Stimulated activated CD4-positive, alpha-beta T cell treated with anti-CD3 and anti-CD28 coated beads, Interleukin-15, amount 100 ng/mL, for 48 hours (primary cell): ENCODE measurements at places on chromosomes 16 and 17.

DNA sequence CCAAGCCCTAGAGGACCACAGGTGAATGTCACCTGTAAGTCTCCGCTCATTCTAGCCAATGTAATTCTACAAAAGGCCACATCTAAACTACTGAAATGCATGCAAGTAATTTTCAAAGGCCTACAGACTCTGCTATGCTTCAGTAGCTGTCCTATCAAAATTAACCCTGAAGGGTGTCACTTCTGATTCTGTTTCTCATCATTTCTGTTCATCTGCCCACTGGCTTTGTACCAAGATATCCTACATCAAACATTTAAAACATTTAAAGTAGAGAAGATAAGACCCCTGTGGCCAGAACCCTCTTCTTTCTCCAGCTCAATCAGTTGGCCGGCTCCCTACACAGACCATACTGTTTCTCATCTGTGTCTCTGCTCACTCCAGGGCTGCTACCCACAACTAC, 21.5 kb downstream of the PHF12 start:
- DNase-seq: no peak

- DNase-seq: no peak
These were observed 254.0 kb downstream of the KATNIP start for GRCh38 chr16:27803775-27804549.

DNA sequence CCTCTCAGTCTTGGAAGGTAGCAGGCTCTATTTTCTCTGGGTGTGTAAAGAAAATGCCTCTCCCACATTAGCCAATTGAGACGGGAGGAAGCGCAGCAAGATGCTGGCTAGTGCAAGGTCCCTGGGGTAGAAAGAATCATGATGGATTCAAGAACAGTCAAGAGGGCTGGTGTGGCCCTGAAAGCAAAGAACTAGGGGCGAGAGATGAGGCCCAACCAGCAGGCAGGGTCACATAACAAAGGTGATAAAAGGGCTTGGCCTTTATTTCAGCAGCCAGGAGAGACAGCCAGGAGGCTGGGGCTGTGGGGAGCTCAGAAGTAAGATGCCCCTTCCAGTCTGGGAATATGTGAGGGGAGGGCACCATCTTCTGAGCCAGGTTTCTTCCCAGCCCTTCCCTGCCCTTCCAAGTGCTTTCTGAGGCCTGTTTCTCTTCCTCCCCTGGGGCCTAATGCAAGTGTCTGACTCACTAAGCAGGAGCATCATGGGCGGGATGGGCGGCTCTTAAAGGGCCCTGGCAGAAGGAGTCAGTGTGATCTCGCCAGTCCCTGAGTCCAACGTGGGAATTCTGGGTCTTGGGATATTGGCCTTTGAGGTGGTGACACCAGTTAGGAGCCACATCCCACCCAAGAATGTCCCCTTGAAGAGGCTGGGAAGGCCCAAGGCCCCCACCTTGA, 3.9 kb upstream of the NLRC5 start:
- no peak for DNase-seq

DNA sequence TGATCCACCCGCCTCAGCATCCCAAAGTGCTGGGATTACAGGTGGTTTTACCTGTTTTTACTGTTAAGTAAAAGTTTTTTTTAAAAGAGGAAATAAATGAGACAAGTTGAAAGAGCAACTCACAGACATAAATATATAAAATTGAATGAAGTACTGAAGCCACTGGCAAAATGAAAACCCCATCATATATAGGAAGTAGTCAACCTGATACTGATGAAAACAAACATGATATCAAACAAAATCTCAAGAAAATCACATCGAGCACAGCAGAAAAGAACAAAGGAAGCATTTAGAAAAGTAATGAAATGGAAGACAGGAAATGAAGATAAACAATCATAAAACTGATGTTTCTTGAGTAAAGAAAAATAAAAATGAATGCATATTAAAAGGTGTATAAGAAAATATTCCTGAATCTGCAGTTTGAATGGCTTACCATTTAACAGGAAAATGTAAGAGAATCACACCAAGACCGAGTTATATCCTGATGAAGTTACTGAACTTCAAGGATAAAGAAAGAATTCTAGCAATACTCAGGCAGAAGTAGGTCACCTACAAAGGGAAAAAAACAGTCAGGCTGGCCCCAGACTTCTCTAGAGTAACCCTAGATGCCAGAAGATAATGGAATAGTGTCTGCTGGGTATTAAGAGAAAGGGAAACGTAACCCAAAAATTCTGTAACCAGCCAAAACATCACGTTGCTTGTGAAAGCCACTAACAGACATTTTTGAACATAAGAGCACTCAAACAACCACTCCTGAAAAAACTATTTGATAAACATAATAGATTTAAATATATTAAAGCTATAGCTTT, 31.5 kb downstream of the UBE2G1 start:
- no peak for DNase-seq

DNA sequence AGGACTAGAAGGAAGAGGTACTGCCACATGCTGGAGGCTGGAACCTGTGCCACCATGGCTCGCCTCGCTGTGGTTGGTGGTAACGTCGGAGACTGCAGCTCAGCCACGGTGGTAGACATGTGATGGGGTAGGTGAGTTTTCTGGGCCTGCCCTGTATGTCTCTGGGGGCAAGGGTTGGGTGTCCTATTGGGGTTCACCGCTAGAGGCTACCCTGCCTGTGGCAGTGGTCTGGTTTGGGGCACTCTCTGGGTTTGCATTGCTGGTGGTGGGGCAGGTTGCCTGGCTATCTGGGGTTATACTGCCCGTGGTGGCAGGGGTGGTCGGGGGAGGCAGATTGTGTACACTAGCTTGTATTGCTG, 79.3 kb upstream of the KCNJ18 start:
- no peak for DNase-seq

- no peak for DNase-seq
These were observed 17.8 kb downstream of the GJD3 start for GRCh38 chr17:40346765-40347158.

DNA sequence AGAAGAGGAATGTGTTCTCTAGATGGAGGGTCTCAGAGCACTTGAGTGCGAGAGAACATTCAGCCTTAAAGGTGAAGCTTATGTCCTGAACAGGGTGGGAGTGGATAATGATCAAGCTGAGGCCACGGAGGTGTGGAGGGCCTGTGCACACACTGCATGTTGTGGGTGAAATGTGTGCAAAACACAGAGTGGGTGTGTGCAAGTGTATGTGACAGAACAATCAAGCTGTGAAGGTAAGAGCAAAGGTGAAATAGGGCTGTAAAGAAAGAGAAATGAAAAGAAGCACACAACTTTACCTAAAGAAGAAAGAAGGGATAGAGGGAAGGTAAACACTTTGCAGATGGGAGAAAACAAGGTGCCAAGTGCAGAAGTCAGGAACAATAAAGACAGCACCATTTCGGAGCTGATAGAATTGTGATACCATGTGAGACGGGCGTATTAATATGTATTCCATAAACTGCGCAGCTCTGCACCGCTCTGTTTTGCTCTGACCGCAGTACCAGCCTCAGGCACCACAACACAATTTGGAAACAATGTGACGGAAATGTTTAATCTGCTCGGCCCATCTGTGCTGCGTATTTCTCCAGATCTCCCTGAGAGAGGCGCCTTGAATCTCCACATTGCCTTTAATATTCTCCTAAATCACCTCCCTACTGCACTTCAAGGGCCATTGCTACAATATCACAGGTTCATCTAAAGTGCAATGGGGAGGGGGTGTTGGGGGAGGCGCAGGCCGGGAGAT, 40.6 kb downstream of the SNX11 start:
- DNase-seq: no peak

DNA sequence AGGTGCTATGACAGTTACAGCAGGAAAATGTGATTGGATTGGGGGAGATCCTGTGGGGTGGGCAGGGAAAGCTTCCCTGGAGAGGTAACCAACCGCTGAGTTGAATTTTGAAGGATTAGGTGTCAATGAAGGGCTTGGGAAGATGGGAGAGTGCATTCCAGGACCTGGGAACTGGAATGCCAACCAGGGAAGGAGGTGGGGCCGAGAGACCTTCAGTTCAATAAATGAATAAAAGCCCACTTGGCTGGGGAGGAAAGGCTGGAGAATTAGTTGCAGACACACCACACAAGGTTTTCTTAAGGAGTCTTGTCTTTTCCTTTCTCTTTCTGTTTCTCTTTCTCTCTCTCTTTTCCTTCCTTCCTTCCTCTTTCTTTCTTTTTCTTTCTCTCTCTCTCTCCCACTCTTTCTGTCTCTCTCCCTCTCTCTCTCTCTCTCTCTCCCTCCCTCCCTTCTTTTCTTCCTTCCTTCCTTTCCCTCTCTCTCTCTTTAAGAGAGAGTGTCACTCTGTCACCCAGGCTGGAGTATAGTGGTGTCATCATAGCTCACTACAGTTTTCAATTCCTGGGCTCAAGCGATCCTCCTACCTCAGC, 3.3 kb downstream of the USP43 start:
- no peak for DNase-seq

DNA sequence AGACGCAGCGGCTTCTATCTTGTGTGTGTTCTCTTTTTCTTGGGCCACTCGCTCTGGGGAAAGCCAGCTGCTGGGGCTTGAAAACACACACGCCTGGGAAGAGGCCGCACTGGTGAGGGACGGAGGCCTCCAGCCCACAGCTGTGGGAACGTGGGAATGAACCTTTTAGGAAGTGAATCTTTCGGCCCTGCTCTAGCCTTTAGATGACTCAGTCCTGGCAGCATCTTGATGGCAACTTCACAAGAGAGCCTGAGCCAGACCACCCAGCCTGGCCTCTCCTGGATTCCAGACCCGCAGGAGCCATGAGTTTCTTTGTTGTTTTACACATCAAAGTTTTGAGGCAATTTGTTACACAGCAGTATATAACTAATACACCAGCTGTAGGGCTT, 2.2 kb upstream of the PDPK1 start:
- no peak for DNase-seq

DNA sequence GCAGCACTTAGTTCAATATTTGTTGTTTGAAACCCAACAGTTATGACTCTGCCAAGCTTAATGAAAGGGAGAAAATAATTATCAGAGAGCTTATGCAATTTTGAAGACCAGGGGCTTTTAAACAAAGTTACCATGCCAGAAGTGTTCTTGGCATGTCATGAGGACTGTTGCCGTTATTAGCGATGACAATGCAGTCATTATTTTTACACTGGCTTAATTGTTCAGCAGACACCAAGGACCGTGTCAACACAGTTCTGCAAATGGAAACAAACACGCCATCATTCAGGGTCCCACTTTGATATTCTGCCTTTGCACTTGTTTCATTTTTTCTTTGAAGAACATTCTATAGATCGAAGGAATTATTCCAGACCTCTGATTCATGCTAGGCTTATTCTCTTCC, 518.5 kb downstream of the CDH13 start:
- DNase-seq: no peak

- no peak for DNase-seq
These were observed 25.8 kb upstream of the ABCC3 start for GRCh38 chr17:50608700-50609379.

GRCh38 chr16:85935974-85936760, 37.2 kb downstream of the IRF8 start:
- DNase-seq: peak; percentile 75

GRCh38 chr16:75541236-75541635, 5.3 kb upstream of the CHST5 start:
- no peak for DNase-seq

DNA sequence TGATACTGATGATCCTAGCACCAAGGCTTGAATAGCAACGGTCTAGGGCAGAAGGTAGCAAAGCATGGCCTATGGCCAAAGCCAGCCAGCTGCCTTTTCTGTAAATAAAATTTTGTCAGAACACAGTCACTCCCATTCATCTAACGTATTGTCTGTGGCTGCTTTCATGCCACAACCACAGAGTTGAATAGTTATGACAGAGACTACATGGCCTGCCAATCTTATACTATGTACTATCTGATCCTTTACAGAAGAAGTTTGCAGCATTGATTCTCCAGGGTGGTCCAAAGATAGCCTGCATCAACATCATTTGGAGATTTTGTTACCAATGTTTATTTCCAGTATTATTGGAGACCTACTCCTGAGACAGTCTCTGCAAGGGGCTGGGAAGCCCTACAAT, 19.9 kb upstream of the MMD start:
- no peak for DNase-seq

- no peak for DNase-seq
These were observed 36.8 kb upstream of the CDH3 start for GRCh38 chr16:68608330-68608729.

DNA sequence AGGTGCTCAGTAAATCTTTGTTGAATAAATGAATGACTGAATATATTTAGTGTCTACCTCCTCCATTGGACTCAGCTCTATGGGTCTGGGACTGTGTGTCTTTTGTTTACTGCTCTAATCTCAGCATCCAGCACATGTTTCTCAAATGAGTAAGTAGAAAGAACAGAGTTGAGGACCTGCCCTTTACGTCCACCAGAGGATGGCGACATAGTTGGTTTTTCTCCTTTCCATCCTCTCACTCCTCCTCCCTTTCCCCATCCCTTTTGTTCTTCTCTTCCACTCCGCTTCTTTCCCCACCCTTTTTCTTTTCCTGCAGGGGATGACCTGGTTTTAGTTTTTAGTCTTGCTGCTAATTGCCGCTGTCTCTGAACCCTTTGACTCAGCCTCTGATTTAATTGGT, 12.1 kb upstream of the CHP2 start:
- DNase-seq: no peak

DNA sequence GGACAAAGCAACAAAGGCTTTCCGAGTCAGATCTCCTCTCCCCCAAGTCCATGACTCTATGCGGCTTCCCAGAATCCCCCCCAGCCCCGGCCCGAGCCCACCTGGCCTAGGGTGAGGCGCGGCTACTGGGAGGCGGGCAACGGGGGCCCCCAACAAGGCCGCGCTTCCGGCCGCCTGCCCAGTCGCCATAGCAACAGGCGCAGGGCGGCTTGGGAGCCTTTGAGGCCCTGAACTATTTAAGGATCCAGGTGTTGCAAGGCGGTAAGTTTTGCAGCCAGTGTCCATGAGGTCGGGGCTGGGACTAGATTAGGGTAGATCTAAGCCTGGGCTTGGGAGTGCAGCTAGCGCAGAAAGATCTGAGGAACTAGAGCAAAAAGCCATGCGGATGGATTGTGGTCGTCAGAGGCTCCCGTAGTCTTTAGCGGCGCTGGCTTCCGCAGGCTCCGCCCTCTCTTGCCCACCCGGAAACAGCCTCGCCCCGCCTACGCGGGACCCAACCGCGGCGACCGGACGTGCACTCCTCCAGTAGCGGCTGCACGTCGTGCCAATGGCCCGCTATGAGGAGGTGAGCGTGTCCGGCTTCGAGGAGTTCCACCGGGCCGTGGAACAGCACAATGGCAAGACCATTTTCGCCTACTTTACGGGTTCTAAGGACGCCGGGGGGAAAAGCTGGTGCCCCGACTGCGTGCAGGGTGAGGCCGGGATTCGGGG, at the start of the genes KIAA0753 and TXNDC17:
KIAA0753 (minus strand) TSS at position 176 of the 711 bp plus-strand sequence. CDS start 5,608 bp downstream, outside the sequence.
TXNDC17 (plus strand) TSS at position 525 of the 711 bp plus-strand sequence; CDS start at position 548, 23 bp downstream.
- DNase-seq: peak; percentile 93

DNA sequence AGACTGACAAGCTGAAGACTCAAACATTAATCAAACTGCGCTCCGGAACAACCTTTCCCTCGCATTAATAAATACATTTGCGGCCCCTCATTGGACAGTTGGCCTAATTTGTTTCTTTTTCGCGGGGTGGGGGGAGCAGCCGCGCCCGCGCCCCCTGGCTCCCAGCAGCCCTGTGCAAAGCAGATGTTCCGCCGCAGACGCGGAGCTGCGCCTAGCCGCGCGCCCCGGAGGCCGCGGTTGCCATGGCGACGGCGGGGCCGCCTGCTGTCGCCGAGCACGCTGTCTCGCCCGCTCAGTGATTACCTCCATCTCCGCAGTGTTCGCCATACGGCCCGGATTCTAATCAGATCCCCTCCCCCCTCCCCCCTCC, 25.5 kb downstream of the COPZ2 start:
- DNase-seq: peak; percentile 54
